ENCODE measurements at places on chromosomes 2 and 18. TPM values are rescaled to one million over a fixed set of nuclear protein-coding genes. Genes with fewer than 3 reads are reported as not detected.

GRCh38 chr18:31498574-31499524, 872 bp downstream of the DSG2 start:
- H3K27ac ChIP-seq, result no peak overlapping the region
- no peaks in the 10 kb centered on the region for H3K27me3 ChIP-seq
- no peaks in the 10 kb centered on the region for H3K4me1 ChIP-seq
- no peak for DNase-seq
- H3K36me3 ChIP-seq, result no peaks in the 10 kb centered on the region

DNA sequence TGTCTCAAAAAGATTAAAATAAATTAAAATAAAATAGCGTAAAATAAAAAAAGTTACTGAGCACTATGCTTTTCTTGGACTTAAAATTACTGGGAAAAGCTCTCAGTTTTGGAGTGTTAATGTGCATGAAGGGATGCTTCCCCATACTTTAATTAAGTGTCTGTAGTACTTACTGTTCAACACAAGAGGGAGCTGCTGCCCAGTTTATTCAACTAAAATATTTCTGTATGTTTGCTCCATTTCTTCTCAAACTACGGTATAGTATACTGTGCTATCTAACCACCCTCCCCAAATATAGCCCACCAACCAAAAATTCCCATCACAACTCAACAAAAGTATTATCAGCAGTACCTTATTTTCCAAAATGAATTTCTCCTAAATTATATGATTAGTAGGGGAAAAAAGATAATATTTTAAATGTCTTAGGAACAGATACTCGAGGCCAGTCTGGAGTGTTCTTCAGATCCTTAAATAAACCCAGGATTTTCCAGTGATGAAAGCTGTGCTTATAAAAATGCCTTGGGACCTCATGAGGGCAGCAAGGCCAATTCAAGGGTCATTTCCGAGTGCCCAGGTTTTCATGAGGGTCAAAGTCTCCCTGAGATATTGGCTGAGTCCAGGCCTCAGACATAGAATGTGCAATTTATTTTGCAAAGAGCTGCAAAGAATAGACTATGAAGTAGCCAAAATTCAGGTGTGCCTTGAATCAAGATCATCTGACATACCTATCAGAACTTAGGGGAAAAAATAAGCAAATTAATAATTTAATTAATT, 64.1 kb downstream of the CHRNA1 start:
- no peaks in the 10 kb centered on the region for H3K27me3 ChIP-seq
- DNase-seq, result no peak
- no peak overlapping the region for H3K27ac ChIP-seq
- H3K4me3 ChIP-seq, result no peak overlapping the region
- H3K36me3 ChIP-seq, result no peaks in the 10 kb centered on the region
- no peaks in the 10 kb centered on the region for H3K4me1 ChIP-seq

GRCh38 chr2:197793456-197793855, 8.3 kb upstream of the BOLL start:
- H3K27ac ChIP-seq, result no peak overlapping the region
- DNase-seq, result no peak
- no peaks in the 10 kb centered on the region for H3K27me3 ChIP-seq

GRCh38 chr18:63378919-63379638, 12.1 kb upstream of the KDSR start:
- no peaks in the 10 kb centered on the region for H3K4me1 ChIP-seq
- no peaks in the 10 kb centered on the region for H3K27me3 ChIP-seq
- DNase-seq, result no peak
- no peaks in the 10 kb centered on the region for H3K36me3 ChIP-seq
- no peak overlapping the region for H3K27ac ChIP-seq
- H3K4me3 ChIP-seq, result no peak overlapping the region

- no peaks in the 10 kb centered on the region for H3K27me3 ChIP-seq
- no peaks in the 10 kb centered on the region for H3K36me3 ChIP-seq
- no peak for DNase-seq
- no peak overlapping the region for H3K27ac ChIP-seq
- H3K4me1 ChIP-seq, result no peaks in the 10 kb centered on the region
- no peak overlapping the region for H3K4me3 ChIP-seq
These were observed 3.0 kb downstream of the AP1S3 start for GRCh38 chr2:223834431-223834830.

DNA sequence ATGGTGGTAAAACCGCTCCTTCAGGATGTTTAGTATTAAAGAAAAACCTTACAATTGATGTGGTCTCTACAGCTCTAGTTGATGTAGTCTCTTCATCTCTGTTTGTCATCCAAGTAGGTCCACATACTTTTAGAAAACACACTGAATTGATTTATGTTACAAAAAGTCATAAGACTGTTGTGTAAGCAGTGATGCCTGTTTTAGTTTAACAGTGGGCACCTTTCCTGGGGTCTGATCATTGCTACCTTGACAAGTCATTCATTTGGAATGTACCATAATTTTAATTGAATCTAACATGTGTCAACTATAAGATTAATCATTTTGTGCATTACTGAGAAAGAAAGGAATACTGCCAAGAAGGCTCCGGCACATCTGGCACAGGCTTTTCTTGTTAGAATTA, 34.3 kb downstream of the GIGYF2 start:
- no peaks in the 10 kb centered on the region for H3K27me3 ChIP-seq
- no peak overlapping the region for H3K4me3 ChIP-seq
- no peak for DNase-seq
- H3K27ac ChIP-seq, result no peak overlapping the region

- DNase-seq, result no peak
- no peaks in the 10 kb centered on the region for H3K36me3 ChIP-seq
- no peak overlapping the region for H3K27ac ChIP-seq
These were observed 176.8 kb downstream of the LOXHD1 start for GRCh38 chr18:46480226-46480625.

DNA sequence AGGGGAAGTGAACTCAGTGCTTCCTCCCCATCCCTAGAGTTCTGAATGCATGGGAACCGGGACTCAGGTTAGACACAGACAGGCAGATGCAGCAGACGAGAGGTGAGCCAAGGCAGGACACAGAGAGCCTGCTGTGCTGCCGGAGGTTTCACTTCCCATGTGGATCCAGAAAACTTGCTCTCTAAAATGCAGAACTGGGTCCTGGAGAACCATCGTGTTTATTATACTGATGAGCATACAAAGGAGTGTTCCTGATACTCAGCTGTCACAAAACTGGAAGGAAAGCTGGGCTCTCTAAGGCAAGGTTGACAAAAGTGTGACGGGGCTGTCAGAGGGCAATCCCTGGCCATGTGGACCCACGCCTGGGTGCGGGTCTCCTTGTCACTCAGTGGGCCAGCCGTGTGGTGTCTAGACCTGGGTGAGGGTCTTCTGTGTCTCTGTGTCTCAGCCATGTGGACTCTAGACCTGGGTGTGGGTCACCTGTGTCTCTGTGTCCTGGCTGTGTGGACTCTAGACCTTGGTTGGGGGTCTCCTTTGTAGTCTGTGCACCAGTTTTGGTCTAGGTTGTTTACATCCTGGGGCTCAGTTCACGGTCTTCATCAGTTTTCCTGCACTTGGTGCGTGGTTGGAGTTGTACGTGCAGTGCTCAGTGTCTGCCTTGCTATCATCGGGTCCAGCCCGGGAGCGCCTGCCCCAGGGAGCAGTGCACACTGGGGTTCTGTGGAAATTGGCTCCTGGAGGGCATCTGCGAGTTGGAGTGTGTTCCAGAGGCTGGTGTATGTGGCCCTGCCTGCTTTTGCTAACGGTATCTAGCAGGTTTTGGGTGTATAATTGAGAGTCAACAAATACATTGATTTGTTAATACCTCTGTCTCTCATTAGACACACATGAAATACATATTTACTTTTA, 141.1 kb downstream of the ATP9B start:
- DNase-seq, result no peak
- peaks cover 6% of the 10 kb centered on the region for H3K36me3 ChIP-seq
- no peaks in the 10 kb centered on the region for H3K27me3 ChIP-seq
- H3K27ac ChIP-seq, result no peak overlapping the region

The SGO2 gene
- total RNA-seq, result 1.7 TPM

The NYAP2 gene
- total RNA-seq, result 1.7 TPM

The SMYD5 gene
- total RNA-seq, result 23.0 TPM

The ACVR1C gene
- total RNA-seq, result 0.33 TPM

GRCh38 chr2:237330541-237330940, 83.4 kb downstream of the COL6A3 start:
- no peak overlapping the region for H3K4me3 ChIP-seq
- peaks cover 2% of the 10 kb centered on the region for H3K36me3 ChIP-seq
- no peak for DNase-seq
- no peaks in the 10 kb centered on the region for H3K27me3 ChIP-seq
- no peak overlapping the region for H3K27ac ChIP-seq
- H3K4me1 ChIP-seq, result peaks cover 6% of the 10 kb centered on the region

The NEU2 gene
- not detected for total RNA-seq

DNA sequence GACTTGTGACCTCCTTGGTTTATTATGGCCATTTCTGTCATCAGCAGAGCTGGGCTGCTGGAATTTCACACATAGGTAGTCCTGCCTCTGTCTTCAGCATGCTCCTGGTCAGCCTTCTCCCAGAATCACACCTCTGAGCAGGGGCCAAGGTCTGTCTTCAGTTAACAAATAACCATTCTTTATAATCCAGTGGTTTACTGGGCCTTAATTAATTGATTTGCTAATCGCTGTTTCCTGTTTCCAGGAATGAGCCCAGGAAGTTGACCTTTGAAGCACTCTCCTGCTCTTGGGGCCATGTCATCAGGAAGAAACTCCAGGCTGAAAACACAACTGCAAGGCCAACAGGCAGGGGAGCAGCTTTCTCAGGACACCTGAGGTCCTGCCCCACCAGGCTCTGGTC, 278.5 kb downstream of the SRBD1 start:
- no peak for DNase-seq
- no peak overlapping the region for H3K27ac ChIP-seq
- no peak overlapping the region for H3K4me3 ChIP-seq
- H3K4me1 ChIP-seq, result no peaks in the 10 kb centered on the region
- H3K27me3 ChIP-seq, result no peaks in the 10 kb centered on the region

DNA sequence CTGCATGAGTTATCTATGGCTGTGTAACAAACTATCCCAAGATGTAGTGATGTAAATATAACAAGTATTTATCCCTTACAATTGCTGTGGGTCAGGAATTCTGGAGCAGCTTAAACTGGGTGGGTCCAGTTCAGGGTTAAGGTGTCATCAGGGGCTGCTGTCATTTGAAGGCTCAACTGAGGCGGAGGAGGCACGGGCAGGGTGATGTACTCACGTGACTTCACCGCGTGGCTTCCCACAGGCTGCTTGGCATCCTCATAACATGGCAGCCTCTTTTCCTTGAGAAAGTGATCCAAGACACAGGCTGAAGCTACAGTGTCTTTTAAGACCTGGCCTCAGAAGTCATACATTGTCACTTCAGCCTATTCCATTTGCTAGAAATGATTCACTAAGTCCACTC, 125.8 kb downstream of the PTGR3 start:
- H3K4me1 ChIP-seq, result no peaks in the 10 kb centered on the region
- no peak for DNase-seq
- no peaks in the 10 kb centered on the region for H3K27me3 ChIP-seq
- H3K36me3 ChIP-seq, result no peaks in the 10 kb centered on the region
- H3K27ac ChIP-seq, result no peak overlapping the region

The POTEI gene
- total RNA-seq, result 0.06 TPM

- no peak for DNase-seq
- H3K4me3 ChIP-seq, result no peak overlapping the region
- H3K27me3 ChIP-seq, result no peaks in the 10 kb centered on the region
- H3K36me3 ChIP-seq, result no peaks in the 10 kb centered on the region
- no peak overlapping the region for H3K27ac ChIP-seq
These were observed 1303.8 kb upstream of the NRXN1 start for GRCh38 chr2:52335727-52336126.

The UPP2 gene
- total RNA-seq, result not detected

DNA sequence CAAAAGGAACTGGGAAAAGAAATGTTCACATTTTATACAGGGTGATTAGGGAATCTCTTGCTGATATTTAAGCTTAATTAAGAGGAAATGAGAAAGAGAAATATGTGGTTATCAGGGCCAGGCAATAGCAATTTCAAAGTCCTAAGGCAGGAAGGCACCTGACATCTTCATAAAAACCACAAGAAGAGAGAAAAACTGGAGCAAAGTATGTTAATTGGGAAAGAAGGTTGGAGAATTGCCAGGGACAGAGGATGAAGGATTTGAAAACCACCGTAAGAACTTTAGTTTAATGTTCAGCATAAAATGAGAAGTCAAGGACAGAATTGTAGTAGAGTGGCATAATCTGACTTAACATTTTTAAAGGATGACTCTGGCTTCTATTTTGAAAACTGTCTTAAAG, 691.8 kb upstream of the NRXN1 start:
- H3K4me1 ChIP-seq, result no peaks in the 10 kb centered on the region
- H3K27ac ChIP-seq, result no peak overlapping the region
- DNase-seq, result no peak
- no peaks in the 10 kb centered on the region for H3K27me3 ChIP-seq
- no peaks in the 10 kb centered on the region for H3K36me3 ChIP-seq

DNA sequence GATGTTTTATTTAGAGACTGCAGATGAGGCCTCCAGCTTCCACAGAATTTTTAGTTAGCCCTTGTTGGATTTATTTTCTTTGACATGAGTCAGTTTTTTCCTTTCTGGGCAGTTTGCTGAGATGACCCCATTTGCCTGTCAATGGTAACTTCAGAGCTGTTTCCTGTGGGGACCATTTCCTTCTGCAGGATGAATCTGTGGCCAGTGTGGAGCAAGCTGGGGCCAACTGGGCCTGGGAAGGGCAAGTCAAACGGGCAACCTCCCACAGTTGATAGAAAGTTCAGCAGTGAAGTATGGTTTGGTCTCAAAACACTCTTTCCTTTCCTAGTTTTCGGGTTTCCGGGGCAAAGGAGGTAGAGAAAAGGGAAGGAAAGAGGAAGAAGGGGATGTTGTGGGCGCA, 291.4 kb upstream of the NRP2 start:
- H3K4me3 ChIP-seq, result no peak overlapping the region
- H3K27me3 ChIP-seq, result no peaks in the 10 kb centered on the region
- DNase-seq, result no peak
- no peak overlapping the region for H3K27ac ChIP-seq
- H3K4me1 ChIP-seq, result no peaks in the 10 kb centered on the region
- no peaks in the 10 kb centered on the region for H3K36me3 ChIP-seq

- no peak for DNase-seq
- H3K27ac ChIP-seq, result no peak overlapping the region
- no peaks in the 10 kb centered on the region for H3K4me1 ChIP-seq
- H3K36me3 ChIP-seq, result no peaks in the 10 kb centered on the region
- no peak overlapping the region for H3K4me3 ChIP-seq
These were observed 505.4 kb downstream of the BCL11A start for GRCh38 chr2:60047944-60048525.

The SULT1C4 gene
- total RNA-seq, result 10.3 TPM

The AQP12A gene
- not detected for total RNA-seq

DNA sequence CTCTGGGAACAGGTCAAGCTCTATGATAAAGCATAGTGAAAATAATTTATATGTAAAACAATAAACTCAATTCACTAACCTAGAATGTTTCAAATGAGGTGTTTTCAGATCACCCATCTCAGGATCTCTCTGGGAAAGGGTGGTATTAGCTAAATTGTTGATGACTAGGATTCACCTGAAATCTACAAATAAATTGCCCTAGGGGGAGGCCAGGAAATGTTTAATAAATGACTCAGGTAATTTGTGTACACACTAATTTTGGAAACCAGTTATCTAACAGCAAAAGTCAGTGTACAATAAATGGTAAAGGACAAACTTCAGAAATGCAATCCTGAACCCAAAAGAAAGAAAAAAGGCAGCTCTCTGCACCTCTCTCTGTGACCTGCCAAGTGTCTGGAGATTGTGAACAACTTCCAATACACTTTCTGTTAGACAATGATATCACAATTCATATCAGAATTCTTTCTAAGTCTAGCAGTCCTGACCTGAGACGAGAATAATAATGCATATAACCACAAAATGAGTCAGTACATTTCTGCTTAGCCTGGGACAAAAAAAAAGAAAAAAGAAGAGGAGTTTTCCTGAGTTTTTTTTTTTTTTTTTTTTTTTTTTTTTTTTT, 760.0 kb downstream of the EPHA4 start:
- no peaks in the 10 kb centered on the region for H3K27me3 ChIP-seq
- H3K4me3 ChIP-seq, result no peak overlapping the region
- H3K27ac ChIP-seq, result no peak overlapping the region
- no peaks in the 10 kb centered on the region for H3K4me1 ChIP-seq
- H3K36me3 ChIP-seq, result no peaks in the 10 kb centered on the region
- DNase-seq, result no peak

The TP53I3 gene
- 21.0 TPM for total RNA-seq
